ENCODE measurements at places on chromosomes 7 and 10. TPM values are rescaled to one million over a fixed set of nuclear protein-coding genes. Genes with fewer than 3 reads are reported as not detected.

DNA sequence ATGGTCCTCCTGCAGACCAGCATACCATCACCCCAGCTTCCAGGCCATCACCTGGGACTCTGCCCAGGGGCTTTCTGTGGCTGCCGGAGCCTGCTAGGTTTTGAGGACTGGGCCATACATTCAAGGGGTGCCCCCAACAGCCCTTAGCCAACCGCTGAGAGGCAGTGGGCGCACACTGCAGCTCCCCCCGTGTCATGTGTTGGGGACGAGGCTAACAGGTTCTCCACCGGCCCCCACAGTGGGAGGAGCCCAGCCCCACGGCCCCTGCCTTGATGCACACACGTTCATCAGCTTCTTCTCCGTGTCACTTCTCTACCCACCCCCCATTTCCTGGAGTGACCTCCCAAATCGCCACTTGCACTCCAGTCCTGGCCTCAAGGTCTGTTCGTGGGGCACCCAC is 543.2 kb upstream of the FOXK1 start:
- no peak for DNase-seq

Gene FAM25A
- not detected for total RNA-seq

Gene GDF10
- not detected for total RNA-seq

DNA sequence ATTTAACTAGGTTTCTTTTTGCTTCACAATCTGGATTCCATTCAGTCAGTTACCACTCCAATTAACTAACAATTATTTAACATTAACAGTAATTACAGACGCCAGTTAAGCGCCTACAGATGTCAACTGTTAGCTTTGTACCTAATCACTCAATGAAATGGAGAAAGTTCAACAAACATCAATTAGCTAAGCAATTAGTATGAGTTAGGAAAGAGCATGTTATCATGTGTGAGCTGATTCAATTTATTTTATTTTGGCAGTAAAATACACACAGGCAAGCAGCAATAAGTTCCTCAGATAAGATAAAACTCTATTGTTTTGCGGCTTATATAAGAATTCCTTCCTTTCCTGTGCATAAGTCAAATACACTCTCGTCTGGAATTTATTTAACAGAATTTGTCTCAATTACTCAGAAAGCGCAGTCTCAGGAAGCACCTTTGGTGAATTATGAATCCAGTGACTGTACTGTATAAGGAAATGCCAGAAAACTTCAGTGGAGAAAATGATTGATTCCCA is 427.1 kb upstream of the GALNT17 start:
- no peak for DNase-seq

DNA sequence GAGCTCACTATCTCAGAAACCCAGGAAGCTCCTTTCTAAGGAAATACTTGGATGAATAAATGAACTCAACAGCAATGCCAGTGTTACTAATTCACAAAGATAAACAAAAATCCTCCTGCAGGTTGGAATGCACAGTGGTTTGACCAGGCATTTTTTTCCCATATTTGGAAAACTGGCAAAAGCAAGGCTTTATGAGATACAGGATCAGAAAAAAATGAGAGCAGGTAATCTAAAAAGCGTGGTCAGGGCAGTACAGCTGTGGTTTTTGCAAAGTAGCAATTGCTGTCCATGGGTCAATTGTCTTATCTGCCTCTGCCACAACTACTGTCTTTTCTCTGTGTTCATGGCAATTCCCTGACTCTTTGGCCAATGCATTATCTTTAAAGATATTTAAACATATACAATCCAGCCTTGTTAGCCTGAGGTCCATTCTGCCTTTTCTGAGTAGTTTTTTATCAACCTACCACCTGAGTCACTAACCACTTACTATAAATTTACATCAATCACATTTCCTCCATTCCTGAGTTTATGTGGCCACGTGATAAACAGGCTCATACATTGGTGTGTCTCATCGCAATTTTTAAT is 564.5 kb upstream of the IGFBP3 start:
- DNase-seq = peak; percentile 96

GRCh38 chr7:79854621-79855020 is 280.0 kb upstream of the GNAI1 start:
- DNase-seq = no peak
